ENCODE measurements at places on chromosomes 1 and 21.
A peak's percentile ranks its signal among the peaks of the same experiment; 100 is the strongest.

DNA sequence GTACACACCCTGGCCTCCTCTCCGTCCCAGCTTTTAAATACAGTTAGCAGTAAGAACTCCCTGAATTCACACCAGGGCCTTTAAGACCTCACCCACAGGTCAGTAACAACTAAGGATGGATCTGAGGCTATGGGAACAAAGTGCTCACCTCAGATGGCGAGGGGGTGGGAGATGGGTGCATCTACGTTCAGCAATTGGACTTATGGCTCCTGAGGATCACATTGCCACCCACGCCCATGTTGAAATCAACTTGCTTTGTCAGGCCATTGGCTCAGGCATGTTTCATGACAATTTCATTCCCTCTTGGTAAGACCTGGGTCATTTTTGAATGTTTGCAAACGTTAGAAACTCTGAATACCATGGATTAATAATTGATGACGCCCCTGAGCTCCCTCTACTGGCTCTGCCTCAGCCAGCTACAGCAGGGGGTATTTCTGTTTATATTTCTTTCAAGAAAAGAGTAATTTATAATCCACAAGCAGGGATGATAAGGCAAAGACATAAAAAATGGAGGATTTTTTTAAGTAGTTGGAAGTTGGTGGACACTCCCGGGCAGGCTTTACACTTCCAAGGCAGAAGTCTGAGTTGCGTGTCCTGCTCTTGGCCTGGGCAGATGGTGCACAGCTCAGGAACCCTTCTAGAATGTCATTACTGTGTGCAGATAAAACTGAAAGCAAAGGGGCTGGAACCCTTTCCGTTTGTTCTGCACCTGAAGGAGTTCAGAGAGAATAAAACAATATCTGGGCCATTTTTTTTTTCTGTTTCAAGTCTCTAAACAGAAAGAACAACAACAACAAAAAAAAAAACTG is 13.7 kb upstream of the LBR start:
- no peak for DNase-seq

DNA sequence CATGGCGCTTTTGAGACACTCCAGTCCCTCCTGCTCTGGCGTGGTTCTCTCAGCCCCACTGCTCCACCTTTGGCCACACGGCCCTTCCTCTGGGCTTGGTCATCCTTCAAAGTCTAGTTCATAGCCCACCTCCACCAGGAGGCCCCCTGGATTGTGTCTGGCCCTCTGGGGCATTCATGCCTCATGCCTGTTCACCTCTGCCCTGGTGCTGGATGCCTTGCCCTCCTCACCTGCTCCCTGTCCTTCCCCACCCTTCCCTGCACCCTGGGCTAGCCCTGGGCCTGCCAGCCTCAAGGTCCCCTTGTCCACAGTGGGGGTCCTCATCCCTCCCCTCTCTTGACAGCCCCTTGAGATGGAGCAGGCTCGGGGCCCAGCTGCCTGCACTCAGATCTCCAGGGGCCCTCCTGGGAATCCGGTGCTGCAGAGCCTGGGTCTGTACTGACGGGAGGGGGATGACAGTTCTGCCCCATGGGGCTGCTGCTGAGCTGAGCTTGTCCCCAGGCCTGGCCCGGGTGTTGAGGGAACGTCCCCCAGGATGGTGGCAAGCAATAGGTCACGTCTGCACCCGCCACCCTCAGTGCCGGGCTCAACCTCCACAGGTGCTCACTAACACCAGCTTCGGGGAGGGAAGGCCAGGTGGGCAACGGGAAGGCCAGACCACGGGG is 18.4 kb downstream of the PRXL2B start:
- DNase-seq = no peak

DNA sequence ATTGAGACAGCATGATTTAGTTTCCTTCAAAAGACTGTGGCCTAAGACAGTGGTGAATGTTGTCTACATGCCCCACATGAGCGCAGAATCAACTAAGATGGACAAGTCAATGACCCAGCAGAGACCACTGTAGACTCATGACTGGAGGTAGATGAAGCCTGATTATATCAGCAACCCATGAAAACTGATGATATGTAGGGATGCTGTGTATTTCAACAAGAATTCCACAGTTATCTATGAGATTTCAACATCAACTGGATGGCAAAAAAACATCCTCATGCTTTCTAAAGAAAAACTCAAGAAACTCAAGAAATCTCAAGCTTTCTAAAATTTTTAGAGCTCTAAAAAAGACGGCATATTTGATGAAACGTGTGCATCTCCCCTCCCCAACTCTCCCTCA is 413.9 kb upstream of the LYPLAL1 start:
- no peak for DNase-seq

- peak; percentile 78 for DNase-seq
These were observed 36.6 kb upstream of the HMGN1 start for GRCh38 chr21:39385299-39386145.

- DNase-seq = no peak
These were observed 440.4 kb upstream of the RUNX1 start for GRCh38 chr21:35489389-35489980.

GRCh38 chr1:23563755-23564374 is 4.6 kb upstream of the ID3 start:
- no peak for DNase-seq

All from stimulated activated naive CD8-positive, alpha-beta T cell treated with anti-CD3 and anti-CD28 coated beads, Interleukin-15, Interleukin-2, amounts not matched to agents 100 U/mL and 50 U/mL, for 24 hours (primary cell).